ENCODE measurements at places on chromosomes 6 and 20. TPM values are rescaled to one million over a fixed set of nuclear protein-coding genes. Genes with fewer than 3 reads are reported as not detected.

DNA sequence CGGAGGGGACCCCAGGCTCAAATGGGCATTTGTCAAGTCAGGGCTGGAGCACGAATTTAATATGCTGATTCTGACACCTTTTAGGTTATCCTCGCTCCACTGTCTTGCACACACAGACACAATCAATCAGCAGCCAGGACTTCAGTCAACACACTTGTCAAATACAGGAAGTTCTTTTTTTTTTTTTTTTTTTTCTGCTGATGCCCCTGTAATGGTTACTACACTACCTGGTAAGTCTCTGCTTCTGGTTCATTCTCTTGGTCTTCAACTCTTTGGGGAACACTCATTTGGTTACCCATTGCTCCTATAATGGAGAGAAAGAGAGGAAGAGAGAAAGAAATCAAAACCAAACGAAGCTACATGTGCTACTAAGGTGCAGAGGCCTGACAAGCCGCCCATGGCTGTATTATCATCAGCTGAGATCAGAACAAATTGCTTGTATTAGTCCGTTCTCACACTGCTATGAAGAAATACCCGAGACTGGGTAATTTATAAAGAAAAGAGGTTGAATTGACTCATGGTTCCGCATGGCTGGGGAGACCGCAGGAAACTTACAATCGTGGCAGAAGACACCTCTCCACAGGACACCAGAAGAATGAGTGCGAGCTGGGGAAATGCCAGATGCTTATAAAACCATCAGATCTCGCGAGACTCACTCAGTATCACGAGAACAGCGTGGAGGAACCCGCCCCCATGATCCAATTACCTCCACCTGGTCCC is 11.8 kb downstream of the BCAS1 start:
- DNase-seq, result no peak

DNA sequence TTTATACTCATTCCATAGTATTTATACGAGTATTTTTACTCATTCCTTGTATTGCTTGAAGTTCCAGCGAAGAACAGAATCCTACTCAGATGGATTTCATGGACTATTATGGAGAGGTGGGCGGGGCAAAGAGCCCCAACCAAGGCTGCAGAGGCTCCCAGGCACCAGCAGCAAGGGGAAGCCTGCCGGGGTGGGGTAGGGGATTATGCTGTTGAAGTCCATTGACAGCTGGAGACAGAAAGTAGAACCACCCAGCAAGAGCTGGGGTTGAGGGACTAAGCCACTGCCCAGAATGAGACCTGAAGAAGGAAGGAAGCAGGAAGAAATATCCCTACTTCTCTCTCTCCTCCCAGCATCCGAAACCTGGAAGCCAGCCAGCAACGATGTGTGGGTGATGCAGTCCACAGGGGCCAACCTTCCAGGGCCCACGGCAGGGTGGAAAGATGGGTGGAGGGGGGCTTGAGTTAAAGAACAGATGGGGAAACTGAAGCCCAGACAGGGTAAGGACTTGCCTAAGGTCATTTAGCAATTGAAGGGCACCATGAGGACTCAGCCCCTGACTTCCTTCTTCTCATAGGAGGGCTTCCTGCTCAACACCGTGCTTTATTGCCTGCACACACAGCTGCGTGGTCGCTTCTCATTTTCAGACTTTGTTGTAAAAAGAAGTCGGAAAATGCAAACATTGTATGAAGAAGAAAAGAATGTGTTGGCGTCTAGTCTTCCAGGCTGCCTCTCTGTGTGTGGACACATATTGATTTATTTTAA is 18.3 kb upstream of the GTSF1L start:
- DNase-seq, result no peak

DNA sequence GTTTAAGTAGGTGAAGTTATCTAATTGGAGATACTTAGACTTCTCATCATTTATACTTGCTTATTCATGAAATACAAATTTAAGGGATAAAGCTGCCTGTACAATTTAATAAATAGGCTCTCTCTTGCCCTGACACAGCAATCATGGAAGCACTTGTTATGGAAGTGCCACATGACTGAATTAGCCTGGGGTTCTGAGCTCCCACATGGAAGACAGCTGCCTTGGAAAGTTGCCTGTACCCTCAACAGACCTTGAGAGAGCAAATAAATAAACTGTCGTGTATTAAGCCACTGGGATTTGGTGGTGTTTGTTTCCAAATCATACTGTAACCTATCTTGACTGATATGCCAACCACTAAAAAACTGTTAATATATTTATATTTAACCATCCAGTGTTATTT is 87.0 kb upstream of the RSPO3 start:
- DNase-seq, result no peak

- DNase-seq, result no peak
These were observed 11.2 kb downstream of the MUCL3 start for GRCh38 chr6:30951907-30952469.

DNA sequence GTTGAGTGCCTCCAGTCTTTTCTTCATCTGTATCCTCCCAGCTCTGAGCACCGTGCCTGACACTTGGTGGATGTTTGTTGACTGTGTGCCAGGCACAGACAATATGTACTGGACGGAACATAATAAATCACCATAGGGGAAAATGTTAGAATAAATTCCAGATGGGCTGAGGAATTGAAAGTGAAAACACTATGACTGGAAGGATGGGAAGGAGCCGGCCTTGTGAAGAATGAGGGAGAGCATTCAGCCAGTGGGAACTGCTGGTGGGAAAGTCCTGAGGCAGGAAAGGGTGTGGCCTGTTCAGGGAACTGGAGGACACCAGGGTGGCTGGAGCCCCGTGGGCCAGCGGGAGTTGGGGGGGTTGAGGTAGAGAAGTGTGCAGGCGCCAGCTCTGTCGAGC is 75.4 kb downstream of the MTHFD1L start:
- DNase-seq, result no peak

GRCh38 chr6:26030716-26031115 is 56.5 kb upstream of the HFE start:
- DNase-seq, result no peak

DNA sequence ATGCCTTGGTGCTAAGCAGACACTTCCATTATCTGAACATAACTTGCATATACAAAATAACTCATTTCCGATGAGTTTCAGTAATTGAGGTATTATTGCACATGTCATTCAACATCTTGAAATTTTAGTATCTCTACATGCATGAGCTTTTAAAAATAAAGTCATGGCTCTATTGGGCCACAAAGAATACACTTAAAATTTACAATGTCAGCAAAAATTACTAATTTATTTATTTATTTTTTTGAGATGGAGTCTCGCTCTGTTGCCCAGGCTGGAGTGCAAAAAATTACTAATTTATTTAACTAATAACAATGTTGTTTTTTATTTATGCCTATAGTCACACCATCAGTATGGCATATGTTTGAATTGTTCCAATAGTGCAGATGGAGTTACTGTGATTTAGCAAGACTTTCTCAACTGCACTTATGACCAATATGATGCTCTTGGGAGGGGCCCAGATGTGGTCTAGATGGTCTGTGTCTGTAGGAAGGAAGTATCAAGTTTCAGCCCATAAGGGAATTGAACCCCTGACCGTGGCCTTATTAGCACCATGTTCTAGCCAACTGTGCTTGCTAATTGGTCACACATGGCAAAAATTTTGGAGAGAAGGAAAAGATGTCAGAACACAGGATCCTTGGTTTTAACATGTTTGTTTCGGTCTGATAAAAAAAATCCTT is 370.7 kb upstream of the TSHZ2 start:
- no peak for DNase-seq

GRCh38 chr20:37309936-37310590 is 20.6 kb downstream of the MANBAL start:
- no peak for DNase-seq

DNA sequence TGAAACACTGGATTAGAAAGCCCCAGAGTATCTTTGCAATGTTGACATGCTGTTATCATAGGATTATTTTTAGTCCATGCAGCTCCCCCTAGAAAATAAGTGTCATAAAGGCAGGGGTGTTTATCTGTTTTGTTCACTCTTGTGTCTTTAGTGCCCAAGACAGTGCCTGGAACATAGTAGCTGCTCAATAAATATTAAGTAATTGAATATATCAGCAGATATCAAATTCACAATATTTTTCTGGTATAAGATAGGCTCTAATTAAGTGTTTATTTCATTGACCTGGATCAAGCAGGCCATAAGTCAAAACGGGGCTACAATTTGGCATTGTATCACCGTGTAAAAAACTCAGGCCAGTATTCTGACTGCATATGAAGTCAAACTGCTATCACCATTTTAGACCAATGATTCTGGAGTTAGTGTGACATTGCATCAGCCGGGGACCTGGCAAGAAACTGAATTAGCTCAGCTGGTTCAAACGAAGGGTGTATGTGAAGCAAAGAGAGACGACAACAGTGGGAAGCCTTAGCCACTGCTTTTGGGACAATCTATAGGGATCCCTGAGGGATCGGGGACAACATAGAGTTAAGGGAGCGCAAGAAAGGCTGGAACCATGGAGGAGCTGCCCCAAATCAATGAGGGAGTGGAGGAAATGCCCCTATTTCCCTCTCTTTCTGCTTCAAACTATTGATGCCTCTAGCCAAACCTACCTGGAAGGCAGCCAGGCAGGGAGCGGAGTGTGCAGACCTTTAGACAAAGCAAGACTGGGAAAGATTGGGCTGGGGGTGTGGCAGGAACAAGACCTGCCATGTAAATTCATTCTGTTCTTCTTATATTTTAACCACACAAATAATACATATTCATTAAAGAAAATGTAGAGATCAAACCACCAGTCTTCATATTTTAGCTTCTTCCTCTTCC is 112.2 kb downstream of the PLEKHG1 start:
- no peak for DNase-seq

Gene PROCR
- total RNA-seq, result 1.0 TPM

Gene EPPIN
- total RNA-seq, result not detected

Gene THBD
- not detected for total RNA-seq

Gene SLC17A1
- not detected for total RNA-seq

Gene OR2H1
- not detected for total RNA-seq

Gene HNF4A
- not detected for total RNA-seq

Gene NHSL1
- total RNA-seq, result 0.53 TPM

Gene SLC24A3
- total RNA-seq, result not detected

Gene HCK
- total RNA-seq, result not detected

Gene CD83
- total RNA-seq, result 23.0 TPM

Measured in activated CD4-positive, alpha-beta memory T cell treated with anti-CD3 and anti-CD28 coated beads for 36 hours (primary cell).